ENCODE measurements at places on chromosomes 13 and 19.

GRCh38 chr19:3504735-3505134 lies 1.4 kb upstream of the FZR1 start:
- DNase-seq = no peak

GRCh38 chr19:35959040-35959967 lies 23.1 kb downstream of the LRFN3 start:
- DNase-seq = peak; percentile 76

GRCh38 chr13:20383058-20383457 lies 142.6 kb downstream of the CRYL1 start:
- no peak for DNase-seq

DNA sequence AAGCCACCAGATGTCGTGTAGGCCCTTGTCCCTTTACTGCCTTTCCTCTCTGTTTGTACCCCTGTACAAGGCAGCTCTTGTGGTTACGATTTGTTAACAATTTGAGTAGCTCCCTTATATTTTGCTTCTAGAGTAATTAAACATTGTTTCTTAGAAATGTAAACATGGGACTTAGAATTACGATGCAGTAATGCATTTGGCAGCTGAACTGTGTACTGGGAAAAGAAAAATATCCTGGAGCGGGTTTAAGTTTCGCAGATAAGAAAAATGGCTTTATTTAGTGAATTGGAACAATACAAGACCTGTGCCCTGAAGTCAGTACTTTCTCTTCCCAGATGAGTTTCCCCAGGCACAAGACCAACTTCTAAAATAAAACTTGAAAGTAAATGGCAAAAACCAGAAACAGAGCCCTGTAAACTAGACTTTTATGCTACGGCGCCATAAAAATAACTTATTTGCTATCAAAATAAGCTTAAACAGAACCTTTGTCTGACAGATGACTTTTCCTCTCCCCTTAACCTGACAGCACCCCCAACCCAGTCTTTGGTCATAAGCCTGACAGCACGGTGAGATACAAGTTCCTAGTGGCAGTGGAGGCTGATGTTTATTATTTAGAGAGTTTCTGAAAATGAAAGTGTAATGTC lies 63.0 kb downstream of the LRCH1 start:
- DNase-seq = no peak

GRCh38 chr19:4866595-4867424 lies 657 bp downstream of the PLIN3 start:
- peak; percentile 47 for DNase-seq

Data from D341Med (cell line).